ENCODE measurements at places on chromosomes 3 and 15.

- no peak for DNase-seq
Observed at GRCh38 chr15:68413363-68414205, 18.4 kb downstream of the ITGA11 start.

DNA sequence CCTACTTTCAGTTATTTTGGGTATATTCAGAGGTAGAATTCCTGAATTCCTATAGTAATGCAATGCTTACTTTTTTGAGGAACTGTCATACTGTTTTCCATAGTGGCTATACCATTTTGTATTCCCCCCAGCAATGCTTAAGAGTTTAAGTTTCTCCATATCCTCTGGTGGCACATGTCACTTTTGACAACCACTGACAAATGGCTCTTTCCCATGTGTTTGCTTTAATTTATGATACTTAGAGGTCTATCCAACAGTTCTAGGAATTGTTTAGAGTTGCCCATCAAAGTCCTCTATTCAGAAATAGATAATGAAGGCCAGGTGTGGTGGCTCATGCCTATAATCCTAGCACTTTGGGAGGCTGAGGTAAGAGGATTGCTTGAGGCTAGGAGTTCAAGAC, 128.9 kb upstream of the CFAP20DC start:
- no peak for DNase-seq

DNA sequence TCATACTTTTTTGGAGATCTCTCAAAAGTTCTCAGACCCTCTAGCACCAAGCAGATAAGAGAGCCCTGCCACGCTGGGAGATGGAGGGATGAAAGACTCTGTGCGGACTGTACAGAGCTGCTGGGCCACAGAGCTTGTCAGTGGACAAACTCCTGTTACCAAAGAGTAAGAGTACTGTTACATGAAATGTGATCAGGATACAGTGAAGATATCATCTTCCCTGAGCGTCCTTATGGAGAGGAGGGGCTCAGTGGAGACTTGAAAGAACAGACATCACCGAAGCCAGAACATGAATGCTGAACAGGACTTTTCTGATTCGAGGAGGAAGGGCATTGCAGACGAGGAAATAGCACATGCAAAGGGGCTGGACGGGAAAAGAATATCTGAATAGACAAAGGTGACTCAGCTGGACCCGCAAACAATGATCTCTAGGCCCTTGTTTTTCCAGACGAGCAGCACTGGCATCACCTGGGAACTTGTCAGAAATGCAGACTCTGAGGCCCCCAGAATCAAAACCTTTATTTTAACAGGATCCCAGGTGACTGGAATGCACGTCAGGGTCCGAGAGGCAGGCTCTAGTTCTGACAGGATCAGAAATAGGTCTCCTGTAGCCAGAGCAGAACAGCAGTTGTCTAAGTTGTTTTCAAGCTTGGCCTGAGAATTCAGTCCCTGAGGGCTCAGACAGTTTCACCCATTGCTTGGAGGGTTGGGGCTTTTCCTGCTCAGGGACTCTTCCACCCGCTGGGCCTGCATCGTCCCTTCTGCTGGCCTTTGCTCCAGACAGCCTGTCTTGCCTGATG, 277.9 kb downstream of the RPLP1 start:
- DNase-seq = no peak

DNA sequence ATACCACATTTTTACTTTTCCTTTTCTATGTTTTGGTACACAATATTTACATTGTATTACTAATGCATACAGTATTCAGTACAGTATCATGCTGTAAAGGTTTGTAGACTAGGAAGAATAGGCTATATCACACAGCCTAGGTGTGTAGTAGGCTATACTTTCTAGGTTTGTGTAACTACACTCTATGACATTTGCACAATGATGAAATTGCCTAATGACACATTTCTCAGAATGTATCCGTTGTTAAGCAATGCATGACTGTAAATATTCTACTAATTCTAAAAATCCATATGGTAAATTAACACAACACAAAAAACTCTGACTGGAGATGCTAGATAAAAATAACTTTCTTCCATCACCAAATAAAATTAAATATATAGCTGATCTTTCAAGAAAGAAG, 16.2 kb downstream of the NEDD4 start:
- DNase-seq = no peak

DNA sequence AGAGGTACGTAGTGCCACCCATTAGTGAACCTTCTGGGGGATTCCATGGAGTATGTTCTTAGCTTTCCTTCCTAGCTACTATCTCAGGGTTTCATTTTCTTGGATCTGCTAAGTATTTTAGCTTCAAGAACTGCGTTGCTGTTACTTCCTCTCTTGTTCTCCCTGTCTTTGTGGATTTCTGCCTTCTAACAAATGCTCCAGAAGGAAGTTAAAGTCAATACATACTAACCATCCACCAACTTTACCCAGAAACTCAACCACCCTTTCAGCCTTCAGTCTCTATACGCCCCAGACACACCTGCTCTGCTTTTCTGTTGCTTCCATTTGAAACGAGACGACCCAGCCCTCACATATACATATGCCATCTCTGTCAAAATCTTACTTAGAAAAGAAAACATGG, 2.4 kb upstream of the KLF13 start:
- DNase-seq = no peak

- DNase-seq = peak; percentile 66
Observed at GRCh38 chr15:39213385-39213840, 367.5 kb upstream of the THBS1 start.

- no peak for DNase-seq
Observed at GRCh38 chr3:51869304-51869703, 6.1 kb downstream of the IQCF5 start.

DNA sequence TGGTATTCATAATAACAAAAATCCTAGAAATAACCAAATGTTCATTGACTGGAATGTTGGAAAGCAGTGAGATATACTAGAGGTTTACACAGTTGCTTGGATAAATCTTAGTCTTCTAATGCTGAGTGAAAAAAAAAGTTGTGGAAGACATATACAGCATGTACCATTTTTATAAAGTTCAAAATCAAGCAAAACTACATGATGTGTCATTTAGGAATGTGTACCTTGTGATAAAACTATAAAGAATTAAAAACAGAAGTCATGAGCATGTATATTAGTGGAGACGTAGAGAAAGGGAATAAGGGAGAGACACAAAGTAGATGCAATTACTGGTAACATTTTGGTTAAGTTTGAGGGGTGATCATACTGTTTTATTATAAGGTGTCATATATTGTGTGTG, 45.2 kb downstream of the FBXL2 start:
- no peak for DNase-seq

- no peak for DNase-seq
Observed at GRCh38 chr15:51533672-51534398, 88.7 kb downstream of the DMXL2 start.

DNA sequence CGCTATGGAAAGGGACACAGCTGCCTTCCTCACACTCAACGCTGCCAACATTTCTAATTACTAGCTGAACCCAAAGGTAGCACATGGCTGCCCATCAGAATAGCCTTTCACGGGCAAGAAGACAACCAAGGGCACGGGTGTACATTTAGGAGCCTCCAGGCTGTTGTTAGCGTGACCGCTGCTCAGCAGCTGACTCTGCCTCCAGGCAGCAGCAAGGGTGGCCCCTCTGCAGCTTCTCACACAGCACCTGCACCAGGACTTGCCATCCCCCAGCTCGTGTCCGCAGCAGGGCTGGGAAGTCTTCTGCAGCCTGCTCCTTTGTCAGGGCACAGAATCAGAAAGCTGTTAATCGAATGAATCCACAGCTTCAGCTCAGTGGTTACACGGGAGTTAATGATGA, 146.8 kb downstream of the ADAMTS17 start:
- no peak for DNase-seq

GRCh38 chr15:31235311-31236183, 91.1 kb upstream of the KLF13 start:
- DNase-seq = peak; percentile 93

- DNase-seq = no peak
Observed at GRCh38 chr15:45179221-45179985, 8.4 kb downstream of the SHF start.

DNA sequence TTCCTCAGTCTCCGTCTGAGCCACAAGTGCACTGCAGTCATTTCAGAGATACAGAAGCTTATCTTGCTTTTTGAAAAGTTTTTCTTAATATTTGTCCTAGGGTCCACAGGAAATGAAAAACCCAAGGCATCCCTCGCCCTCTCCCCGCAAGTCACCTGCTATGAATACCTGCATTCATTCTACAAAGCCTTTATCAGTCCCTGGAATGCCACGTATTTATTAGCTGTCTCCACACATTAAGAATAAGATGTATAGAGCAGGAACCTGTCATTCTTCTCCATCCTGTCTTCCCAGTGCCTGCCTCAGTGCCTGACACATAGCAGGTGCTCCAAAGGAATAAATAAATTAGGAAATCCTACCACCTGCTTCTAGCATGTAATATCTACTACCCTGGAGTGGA, 73.3 kb upstream of the ICE2 start:
- DNase-seq = no peak

GRCh38 chr15:57205027-57205855, 171.1 kb upstream of the CGNL1 start:
- no peak for DNase-seq
